ENCODE measurements at places on chromosomes 4 and X.

GRCh38 chr4:29304595-29304994, 1415.6 kb upstream of the PCDH7 start:
- DNase-seq, result no peak

DNA sequence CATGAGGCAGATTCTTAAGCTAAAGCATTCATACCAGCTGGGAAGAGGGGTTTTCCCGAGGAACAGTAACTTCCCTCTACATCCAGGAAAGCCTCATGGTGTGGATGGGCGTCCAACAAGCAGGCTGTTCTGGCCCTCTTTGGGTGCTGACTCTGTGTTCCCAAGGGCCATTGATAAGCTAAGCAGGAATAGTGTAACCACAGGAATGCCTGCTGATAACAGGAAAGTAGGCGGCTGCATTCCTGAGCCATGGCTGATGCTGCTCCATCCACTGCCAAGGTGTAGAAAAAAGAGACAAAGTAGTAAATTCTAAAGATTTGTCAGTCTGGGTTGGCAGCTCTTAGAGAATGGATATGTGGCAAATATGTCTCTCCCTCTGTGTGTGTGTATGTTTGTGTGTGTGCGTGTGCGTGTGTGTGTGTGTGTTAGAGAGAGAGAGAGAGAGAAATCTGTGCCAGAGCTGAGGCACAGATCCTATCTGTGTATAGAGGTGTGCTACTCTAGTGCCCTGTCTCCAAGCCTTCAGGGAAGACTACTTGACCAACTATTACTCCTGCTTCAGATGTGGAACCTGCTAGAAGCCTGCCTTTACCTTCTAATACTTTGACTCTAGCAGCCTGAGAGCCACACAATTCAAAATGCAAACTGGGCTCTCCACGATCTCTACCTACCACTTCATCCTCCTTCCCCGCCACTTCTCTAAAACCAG, 353.1 kb upstream of the NR3C2 start:
- DNase-seq, result no peak

- no peak for DNase-seq
Observed at GRCh38 chr4:165541851-165542459, 163.1 kb downstream of the CPE start.

DNA sequence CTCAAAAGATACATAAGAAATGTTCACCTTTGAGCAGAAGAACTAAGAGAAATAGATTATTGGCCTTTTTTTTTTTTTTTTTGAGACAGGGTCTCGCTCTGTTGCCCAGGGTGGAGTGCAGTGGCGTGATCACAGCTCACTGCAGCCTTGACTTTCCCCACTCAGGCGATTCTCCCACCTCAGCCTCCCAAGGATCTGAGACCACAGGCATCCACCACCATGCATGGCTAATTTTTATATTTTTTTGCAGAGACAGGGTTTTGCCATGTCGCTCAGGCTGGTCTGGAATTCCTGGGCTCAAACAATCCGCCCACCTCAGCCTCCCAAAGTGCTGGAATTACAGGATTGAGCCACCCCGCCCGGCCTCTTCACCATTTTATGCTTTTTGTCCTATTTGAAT, 2.9 kb upstream of the TLR6 start:
- no peak for DNase-seq

DNA sequence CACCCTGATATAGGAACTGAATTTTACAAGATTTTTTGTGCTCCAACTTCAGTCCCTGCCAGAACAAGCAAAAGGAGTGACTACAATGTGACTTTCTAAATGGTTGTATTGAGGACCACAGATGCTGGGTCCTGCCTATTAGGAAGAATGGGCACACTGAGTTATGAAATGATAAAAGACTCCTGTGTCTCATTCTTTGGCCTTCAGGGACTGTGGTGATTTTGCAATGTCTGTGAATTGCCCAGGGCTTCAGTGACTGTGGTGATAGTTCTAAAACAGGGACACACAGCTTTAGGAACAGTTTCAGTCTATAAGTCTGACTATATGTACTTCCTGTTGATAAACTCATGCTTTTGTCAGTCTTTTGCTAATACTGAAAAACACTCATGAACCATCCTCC, 210.2 kb downstream of the DMD start:
- no peak for DNase-seq

DNA sequence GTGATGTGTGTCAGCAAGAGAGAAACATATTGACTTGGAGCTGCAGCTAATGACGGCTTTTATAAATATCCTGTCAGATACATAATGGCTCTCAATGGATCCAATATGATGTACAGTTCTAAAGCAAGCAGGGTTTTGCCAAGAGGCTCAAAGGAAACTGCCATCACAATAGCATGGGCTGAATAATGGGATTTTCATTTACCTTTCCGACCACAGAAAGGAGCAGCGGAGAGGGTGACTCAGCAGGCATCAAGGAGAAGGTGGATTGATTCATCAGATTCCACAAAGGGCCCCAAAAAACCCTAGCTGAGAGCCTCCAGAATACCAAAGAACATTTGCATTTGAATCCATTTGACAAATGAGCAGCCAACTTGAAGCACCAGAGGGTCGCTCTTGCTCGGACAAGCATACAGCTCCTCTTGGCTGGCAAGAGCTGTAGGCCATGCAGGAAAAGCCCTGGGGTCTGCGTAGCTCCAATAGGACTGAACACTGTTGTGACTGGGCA, 355.7 kb upstream of the NOCT start:
- no peak for DNase-seq

- DNase-seq, result no peak
Observed at GRCh38 chrX:71269801-71270395, 13.5 kb upstream of the NONO start.

DNA sequence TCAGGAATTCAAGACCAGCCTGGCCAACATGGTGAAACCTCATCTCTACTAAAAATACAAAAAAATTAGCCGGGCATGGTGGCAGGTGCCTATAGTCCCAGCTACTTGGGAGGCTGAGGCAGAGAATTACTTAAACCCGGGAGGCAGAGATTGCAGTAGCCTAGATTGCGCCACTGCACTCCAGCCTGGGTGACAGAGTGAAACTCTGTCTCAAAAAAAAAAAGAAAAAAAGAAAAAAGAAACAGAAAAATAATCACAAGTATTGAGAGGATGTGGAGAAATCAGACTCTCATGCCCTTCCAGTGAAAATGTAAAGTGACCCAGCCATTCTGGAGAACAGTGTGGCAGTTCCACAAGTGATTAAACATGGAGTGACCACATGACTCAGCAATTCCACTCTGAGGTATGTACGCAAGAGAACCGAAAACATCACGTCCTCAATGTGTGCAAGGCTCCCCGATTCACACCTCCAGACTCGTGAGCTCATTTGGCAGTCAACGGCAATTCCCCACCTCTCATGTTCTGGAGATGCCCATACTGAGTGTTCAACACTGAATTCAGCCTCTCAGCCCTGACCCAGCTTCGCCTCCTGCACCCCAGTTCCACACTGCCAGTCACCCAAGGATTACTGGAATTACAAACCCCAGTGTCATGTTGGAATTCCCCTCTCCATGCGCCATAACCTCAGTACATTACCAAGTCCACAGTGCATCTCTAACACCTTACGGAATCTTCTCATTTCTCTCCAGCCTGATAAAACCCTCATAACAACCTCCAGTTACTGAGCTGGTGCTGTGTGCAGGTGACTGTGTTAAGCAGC, 21.1 kb downstream of the ACOX3 start:
- peak; percentile 43 for DNase-seq

DNA sequence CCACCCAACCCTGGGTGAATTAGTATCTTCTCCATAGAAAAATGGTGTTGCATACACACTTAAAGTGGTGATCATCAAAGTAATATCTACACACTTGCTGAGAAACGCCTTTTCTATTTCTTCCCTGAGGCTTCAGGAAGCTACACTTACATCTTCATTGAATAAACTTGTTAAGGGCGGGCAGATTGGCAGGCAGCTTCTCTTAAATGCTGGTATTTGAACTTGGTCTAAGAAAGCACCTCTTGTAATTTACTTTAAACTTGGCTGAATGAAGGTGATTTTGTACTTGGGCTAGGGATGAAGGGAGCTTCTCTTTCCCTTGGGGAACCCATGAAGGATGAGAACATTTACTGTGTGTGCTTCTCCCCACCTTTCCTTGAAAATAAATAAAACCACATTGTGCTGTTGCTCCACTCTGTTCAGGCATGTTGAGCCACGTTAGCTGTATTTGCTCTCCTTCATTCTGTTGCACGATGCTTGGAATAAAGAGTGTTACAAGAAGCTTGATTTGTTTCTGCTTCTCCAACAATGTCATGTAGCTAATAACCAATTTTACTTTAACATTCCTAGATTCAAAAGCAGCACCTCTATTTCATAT, 430.1 kb downstream of the ANKRD50 start:
- DNase-seq, result no peak

DNA sequence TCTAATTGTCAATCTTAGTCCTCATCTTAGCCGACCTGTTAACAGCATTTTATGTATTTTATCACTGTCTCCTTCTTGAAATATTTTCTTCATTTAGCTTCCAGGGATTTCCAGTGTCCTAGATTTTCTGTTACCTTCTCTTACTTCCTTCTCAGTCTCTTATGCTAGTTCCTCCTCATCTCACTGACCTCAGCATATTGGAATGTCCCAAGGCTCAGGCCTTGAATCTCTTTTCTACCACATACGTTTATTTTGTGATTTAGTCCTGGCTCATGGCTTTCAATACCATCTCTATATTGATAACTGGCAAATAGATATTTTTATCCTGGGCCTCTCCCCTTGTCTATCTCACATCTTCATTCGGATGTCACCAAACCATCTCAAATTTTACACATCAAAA, 61.1 kb downstream of the IQCM start:
- no peak for DNase-seq

- no peak for DNase-seq
Observed at GRCh38 chrX:125533352-125533751, 213.7 kb downstream of the TEX13C start.

GRCh38 chr4:74400395-74400794, 35.5 kb downstream of the EREG start:
- DNase-seq, result no peak

- no peak for DNase-seq
Observed at GRCh38 chrX:109270580-109271484, 211.1 kb downstream of the GUCY2F start.

GRCh38 chr4:85402371-85402770, 72.6 kb upstream of the ARHGAP24 start:
- no peak for DNase-seq

GRCh38 chrX:120813982-120814381, 61.7 kb downstream of the CT47B1 start:
- DNase-seq, result no peak

DNA sequence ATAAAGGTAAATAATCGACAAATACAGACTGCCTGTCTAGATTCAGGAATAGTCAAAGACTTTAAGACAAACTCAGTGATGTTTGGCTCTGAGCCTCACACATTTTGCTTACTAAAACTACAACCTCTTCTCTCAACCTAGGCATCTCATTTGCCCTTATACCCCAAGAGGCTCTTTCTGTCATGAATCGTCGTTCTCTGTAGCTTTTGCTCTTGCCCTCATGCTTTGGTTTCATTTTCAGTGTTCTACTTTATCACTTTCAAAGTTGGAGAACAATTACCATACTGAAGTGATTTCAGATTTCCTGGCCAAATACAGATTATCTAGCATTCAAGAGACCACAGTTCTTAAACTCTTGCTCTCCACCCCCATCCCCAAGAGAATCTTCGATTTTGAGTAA, 114.1 kb upstream of the RAP2C start:
- DNase-seq, result no peak

DNA sequence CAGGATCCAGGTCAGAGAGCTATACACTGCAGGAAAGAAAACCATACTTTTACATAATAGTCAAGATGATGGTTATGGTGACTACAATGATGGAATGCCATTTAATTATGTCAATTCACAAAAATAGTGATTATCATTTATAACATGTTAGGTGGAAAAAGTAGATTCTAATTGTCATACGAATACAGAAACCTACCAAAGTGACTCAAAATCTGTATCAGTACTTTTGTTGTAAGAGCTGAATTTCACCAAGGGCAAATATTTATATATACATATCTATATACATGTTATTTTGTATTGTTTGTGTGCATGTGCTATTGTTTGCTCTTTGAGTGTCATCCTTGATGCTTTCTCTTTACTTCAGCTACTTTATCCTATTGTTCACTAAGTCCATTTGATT, 485.4 kb downstream of the INPP4B start:
- DNase-seq, result no peak

- DNase-seq, result no peak
Observed at GRCh38 chr4:186644737-186645261, 78.9 kb downstream of the FAT1 start.

- DNase-seq, result no peak
Observed at GRCh38 chrX:16737024-16737423, 17.6 kb downstream of the SYAP1 start.

DNA sequence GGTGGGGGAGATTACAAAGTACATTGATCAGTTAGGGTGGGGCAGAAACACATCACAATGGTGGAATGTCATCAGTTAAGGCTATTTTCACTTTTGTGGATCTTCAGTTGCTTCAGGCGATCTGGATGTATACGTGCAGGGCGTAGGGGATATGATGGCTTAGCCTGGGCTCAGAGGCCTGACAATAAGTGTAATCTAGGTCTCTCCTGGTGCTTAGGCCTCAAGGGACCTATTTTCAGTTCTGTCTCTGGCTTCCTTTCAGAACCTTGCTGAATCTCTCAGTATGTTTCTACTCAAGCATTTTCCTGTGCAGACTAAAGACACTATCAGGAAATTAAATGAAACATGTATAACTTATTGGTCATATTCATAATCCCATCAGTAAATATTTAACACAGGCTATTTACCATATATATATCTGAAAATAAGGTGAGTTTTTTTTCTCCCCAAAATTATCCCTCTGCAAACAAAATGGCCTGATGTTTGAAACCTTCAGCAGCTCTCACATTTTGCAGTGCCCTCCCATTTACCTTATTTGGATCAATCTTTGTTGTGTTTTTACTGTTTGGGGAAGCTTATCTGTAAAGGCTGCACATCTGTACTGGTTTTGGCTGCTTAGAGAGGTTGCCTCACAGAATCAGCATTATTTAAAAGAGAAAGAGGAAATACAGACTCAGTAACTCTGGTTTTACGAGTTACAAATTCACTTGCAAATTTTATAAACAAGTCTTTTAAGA, 2.3 kb upstream of the ZCCHC4 start:
- no peak for DNase-seq

- no peak for DNase-seq
Observed at GRCh38 chrX:44922980-44923379, 50.0 kb downstream of the KDM6A start.

DNA sequence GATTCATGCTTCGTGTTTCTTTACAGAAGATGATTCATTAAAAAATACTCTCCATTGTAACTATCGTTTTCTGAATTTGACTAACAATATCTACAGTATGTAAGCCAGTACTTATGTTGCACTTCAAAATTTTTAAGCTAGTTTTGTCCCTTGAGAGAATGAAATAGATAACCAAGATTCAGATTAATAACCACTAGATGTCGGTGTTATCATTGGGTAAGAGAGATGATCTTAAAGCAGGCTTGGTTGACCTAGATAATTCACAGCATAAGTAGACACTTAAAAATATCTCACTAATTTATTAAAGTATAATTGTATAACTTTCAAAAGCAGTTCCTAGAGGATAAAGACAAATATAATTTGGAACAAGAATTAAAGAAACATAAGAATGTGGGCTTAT, 430.9 kb downstream of the C4orf33 start:
- no peak for DNase-seq
